ENCODE measurements at places on chromosomes 6 and 20.

GRCh38 chr6:167665698-167666330, 160.9 kb upstream of the AFDN start:
- DNase-seq, result no peak

GRCh38 chr6:139313229-139313628, 21.4 kb upstream of the TXLNB start:
- no peak for DNase-seq

DNA sequence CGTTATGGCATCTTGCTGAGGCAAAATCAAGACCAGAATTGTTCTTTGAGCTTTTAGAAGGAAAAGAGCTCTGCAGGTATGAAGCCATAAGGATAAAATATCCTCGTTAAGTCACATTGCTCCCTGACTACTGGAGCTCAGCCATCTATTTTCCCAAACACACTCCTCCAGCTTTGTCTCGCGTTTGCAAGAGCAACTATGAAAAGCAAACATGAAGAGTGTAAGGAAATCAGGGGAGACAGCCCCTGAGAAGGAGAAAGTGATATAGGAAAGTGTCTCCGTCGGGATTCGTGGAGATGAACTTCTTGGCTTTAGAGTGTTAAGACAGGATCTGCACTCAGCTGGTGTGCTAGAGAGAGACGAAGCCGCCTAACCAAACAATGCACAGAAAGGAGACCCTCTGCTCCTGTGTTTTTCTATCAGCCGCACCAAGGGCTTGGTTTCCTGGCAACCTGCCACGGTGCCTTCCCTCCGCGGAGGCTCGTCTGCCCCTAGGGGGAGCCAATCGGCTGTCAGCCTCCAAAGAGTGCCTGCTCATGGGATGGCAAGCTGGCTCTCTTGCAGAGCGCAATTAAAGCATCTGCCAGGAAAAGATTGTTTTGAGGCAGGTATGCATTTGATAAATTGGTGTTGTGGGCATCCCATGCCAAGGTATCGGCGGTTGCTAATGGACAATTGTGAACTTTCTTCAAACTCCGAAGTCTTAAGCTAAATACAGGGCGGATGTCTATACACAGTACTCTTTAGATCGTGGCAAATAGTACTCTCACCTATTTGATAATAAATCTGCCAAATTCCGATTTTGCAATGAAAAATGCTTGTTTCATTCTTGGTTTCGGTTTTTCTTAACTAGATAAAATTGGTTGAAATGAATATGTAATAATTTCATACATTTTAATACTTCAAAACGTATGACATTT, 603.2 kb downstream of the RNF144B start:
- DNase-seq, result no peak

GRCh38 chr6:46035242-46035641, 19.6 kb upstream of the CLIC5 start:
- no peak for DNase-seq

DNA sequence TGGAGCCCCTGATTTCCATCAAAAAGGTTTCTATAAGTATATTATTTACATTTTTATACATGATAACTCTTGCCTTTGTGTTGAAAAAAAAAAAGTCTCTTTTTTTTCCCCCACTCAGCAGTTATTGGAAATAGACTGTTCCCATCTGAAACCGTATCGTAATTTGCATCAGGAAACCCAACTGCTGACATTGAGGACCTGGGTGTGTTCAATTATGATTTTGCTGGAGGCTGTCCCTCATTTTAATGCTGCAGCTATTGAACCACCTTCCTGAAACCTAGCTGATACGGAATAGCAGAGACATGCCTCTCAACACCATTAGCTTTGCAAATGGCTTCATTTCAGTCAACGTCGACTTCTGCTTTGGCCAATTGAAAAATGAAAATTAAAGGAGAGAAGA, 98.9 kb downstream of the ZNF217 start:
- DNase-seq, result no peak

DNA sequence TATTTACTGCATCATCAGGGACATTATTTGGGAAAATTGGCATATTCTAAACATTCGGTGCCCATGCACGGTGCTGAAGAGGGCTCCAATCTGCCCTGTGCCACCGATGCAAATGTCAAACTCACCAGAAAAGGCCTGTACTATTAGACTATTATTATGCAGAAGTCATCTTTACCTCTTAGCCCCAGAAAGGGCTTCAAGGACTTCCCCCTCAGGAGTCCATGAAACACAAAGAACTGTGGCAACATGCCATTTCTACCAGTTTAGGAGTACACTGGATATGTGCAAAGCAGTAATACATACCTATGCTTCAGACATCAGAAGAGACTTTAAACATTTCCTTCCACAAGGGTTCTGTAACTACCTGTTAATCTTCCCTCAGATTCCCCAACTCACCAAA, 8.6 kb downstream of the DIDO1 start:
- DNase-seq, result no peak

DNA sequence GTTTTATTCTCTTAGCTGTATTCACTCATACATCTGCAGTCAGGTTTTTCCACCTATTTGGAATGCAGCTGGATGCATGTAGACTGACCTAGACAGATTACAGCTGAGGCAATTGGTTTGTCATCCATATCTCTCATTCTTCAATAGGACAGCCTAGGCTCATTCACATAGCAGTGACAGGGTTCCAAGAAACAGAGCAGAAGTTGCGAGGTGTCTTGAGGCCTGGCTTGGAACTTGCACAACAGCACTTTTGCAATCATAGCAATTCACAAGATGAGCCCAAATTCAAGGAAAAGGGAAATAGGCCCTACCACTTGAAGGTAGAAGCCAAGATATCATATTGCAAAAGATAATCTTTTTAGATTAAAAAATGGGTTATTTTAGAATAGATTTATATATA, 508.9 kb upstream of the JAG1 start:
- DNase-seq, result no peak

DNA sequence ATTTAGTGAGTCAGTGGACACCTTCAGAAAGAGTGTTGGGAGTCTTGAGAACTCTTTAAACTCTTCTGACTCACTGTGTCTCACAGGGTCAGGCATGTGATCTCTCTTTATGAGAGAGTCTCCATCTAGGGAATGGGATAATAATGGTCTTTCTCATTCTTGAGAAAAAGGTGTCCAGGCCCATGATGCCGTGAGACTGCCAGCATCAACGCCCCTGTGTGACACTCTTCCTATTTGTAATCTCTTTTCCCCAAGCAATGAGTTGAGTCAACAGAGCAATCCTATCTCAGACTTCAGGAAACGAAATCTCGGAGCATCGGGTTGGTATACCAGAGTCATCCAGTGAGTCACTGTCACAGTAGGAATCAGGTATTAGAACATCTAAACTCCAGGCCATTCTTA, 82.3 kb upstream of the BMP2 start:
- DNase-seq, result no peak

DNA sequence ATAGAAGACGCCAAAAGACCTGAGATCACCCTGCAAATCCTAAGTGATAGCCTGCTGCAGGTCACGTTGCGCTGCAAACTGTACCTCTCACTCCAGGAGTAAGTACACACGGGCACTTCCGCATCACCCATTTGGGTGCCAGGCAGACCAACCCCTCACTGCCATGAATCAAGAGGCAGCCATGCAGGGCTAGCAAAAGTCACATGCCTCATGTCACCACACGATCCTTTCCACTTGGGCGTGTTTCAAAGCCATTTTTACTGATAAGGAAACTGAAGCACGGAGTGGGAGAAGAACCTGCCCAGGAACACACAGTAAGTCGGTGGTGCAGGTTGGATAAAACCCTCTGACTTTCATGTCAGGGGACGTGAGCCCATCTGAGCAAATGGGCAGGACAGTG, 37.0 kb downstream of the BPIFB1 start:
- DNase-seq, result no peak

DNA sequence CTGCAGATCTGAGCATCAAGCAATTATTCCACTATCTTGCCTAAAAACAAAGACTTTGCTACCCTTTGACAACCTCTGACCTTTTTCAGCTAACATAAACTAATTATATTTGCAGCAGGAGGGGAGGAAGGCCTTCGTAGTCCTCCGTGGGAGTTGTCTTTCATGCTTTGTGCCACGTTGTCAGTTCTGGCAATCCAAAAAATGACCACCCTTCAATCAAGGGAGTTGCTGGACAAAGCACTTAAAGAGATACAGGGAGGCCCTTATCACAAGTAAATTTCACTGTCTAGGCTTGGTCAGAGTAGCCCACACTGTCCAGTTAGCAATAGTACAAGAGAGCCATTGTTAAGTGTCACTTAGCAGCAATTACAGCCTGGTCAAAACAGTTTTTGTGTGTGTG, 578.9 kb downstream of the HAO1 start:
- no peak for DNase-seq

Measured in stimulated activated CD8-positive, alpha-beta memory T cell treated with anti-CD3 and anti-CD28 coated beads, Interleukin-7, amount 100 ng/mL, for 1 hour (primary cell).